ENCODE measurements at places on chromosomes 2 and 18. TPM values are rescaled to one million over a fixed set of nuclear protein-coding genes. Genes with fewer than 3 reads are reported as not detected.
A peak's percentile ranks its signal among the peaks of the same experiment; 100 is the strongest.

- no peak for DNase-seq
Measured at GRCh38 chr18:48959921-48960920, 9.5 kb upstream of the SMAD7 start.

DNA sequence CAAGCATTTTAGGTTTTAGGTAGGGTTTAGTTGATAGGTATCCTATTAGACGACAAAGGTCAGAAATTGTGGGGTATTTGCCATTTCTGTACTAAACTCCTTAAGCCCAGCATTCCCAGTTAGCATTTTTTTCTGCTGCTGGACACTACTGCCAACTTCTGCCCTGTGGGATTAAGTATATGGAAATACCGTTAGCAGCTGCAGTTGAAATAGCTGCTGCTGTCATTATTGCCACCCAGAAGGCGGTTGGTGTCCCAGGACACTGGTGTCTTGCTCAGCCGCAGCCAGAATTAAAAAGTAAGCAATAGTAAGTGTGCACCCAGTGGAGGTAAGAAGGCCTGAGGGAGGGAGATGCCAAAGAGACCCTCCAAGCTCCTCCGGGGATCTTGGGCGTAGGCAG is 1.9 kb upstream of the UXS1 start:
- no peak for DNase-seq

DNA sequence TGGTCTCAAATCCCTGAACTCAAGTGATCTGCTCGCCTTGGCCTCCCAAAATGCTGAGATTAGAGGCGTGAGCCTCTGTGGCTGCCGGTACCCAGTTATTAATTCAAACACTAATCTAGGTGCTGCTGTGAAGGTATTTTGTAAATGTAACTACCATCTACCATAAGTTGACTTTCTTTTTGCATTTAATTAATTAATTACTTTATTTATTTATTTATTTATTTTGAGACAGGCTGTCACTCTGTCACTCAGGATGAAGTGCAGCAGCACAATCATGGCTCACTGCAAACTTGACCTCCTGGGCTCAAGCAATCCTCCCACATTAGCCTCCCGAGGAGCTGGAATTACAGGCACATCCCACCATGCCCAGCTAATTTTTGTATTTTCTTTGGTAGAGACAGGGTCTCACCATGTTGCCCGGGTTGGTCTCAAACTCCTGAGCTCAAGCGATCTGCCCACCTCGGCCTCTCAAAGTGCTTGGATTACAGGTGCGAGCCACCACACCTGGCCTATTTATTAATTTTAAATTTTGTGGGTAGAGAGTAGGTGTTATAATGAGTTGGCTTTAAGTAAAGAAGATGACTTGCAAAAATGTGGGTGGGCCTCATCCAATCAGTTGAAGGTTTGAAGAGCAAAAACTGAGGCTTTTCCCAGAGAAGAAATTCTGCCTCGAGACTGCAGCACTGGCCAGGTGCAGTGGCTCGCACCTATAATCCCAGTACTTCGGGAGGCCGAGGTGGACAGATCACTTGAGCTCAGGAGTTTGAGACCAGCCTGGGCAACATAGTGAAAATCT is 17.3 kb upstream of the NMUR1 start:
- no peak for DNase-seq

- DNase-seq, result no peak
Measured at GRCh38 chr18:54830260-54830659, 2.0 kb downstream of the RAB27B start.

DNA sequence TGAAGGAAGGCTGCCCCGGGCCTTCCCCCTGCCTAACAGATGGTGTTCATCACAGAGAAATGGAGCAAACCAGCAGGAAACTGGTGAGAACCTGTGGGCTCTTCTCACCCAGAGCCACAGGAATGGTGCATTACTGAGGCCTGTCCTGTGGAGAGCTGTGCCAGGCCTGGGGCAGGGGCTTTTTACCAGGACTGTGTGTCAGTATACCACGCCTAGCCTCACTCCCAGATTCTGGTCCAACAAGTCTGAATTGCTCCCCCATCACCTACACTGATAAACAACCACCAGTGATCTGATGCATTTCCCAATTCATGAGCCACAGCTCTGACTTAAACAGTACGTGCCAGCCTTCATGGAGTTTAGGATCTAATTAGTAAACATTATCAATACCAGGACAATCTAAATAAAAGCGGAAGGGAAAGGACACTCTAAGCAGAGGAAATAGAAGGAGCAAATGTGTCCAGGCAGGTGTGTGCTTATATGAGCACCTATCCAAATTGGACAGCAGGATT is 8.9 kb upstream of the DGUOK start:
- no peak for DNase-seq

DNA sequence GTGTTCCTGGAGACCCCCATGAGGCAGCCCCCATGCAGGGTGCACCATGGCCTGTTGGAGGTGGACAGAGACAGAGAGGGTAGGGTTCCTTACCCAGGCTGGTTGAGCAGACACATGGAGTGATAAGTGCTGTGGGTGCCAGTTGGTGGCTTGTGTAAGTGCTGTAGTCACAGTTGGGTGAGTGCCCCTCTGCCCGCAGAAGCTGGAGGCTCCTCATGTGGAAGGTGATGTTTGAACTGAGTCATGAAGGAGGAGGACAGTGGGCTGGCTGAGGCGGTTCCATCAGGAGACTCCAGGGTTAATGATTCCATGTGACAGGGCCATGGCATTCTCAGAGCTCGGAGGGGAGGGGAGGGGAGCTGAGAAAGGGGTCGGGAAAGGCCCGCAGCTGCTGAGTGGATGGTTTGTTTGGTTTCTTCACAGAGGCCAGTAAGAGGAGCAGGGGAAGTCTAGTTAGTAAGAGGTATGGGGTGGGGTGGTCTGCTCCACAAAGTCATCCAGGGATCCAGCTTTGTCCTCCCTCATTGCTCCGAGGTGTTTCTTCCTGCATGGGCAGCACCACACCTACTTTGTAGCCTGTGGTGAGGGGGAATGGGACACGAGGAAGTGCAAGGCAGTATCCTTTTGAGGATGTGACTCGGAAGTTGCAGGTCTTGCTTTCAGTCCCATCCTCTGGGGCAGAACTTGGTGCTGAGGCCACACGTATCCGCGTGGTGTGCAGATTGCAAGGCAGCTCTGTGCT is 13.6 kb downstream of the IMPA2 start:
- DNase-seq, result no peak

DNA sequence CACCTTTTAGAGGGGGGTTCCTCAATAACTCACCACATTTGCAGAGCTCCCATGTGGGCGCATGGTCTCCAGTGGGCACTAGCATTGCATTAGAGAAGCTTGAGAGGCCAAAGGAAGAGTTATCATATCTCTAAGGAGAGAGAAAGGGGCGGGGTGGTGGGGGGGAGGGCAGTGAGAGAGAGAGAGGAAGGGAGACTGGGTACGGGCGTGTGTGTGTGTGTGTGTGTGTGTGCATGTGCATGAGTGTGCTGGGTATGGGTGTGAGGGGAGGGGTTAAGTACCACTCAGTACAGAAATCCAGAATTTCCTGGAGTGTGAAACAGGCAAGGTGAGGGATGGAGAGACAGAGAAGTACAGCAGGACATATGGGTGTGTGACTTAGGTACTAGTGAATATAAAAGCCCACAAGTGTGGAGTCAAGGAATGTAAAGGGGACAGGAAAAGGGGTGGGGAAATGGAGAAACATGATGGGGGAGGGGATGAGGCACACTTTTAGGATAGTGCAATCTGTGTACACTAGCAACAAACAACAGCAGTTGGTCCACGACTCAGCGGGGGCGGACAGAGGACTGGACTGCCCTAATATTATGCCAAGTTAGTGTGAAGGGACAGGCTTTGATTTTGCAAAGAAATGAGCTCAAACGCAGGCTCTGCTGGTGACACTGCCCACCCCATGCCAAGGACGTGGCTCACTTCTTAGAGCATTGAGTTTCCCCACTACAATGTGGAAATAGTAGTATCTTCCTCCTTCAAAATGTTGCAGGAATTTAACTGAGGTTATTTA is 91.3 kb downstream of the SPRED2 start:
- no peak for DNase-seq

- no peak for DNase-seq
Measured at GRCh38 chr18:73901566-73901965, 246.1 kb downstream of the FBXO15 start.

GRCh38 chr2:75894170-75894569 is 183.5 kb upstream of the GCFC2 start:
- no peak for DNase-seq

GRCh38 chr2:26735097-26735496 is 29.0 kb upstream of the SLC35F6 start:
- DNase-seq, result no peak

GRCh38 chr18:48238636-48239035 is 170.5 kb downstream of the ZBTB7C start:
- DNase-seq, result no peak

GRCh38 chr2:60560734-60561644 is 7.5 kb upstream of the BCL11A start:
- DNase-seq, result no peak

DNA sequence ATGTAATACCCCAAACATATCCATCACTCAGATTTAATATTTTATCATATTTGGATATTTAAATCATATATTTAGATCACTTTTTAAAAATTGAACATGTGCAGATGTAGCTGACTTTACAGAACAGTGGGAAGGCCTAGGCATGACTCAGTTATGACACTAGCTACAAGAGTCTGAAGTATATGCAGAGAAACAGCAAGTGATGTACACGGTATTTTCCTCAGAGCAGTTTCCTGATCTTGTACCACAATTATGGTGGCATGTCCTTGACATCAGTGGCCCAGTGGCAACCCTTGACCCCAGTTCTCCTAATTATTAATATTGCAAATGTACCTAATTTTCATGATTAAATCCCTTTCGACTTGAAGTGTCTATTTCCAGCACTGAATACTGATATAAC is 28.2 kb downstream of the CDKL4 start:
- DNase-seq, result peak; percentile 21

- DNase-seq, result no peak
Measured at GRCh38 chr2:127906206-127906926, 20.6 kb upstream of the AMMECR1L start.

- DNase-seq, result peak; percentile 30
Measured at GRCh38 chr18:70464343-70465114, 175.7 kb downstream of the SOCS6 start.

Gene RAMP1
- total RNA-seq, result 1.00 TPM

Gene RGPD5
- total RNA-seq, result 53.2 TPM

Gene EVX2
- not detected for total RNA-seq

Gene SERPINB2
- total RNA-seq, result not detected

Gene EFEMP1
- not detected for total RNA-seq

Gene ST3GAL5
- 11.3 TPM for total RNA-seq

All from activated T-cell treated with anti-CD3 and anti-CD28 coated beads, Interleukin-2, amount 50 U/mL, for 72 hours (primary cell).